ENCODE measurements at places on chromosomes 7 and 10.
A peak's percentile ranks its signal among the peaks of the same experiment; 100 is the strongest.

- DNase-seq = peak; percentile 98
Measured at GRCh38 chr10:102713814-102714620, at the start of gene ARL3. TSS of gene ARL3 (minus strand) at chr10:102714397. CDS start at chr10:102714275, 122 bp downstream.

GRCh38 chr7:33722383-33723101 is 182.8 kb upstream of the BMPER start:
- DNase-seq = peak; percentile 99

DNA sequence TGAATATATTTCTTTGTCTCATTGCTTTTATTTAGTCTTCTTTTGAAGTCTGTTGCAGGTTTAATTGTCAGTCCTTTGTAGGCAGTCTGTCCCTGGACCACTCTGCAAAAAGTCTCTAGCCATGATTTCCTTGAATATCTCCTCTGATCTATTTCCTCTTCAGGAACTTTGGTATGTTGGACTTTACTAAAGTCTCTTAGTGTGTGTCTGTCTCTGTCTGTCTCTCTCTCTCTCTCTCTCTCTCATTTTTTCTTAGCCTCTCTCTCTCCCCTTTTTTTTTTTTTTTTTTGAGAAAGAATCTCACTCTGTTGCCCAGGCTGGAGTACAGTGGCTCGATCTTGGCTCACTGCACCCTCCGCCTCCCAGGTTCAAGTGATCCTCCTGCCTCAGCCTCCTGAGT is 57.5 kb downstream of the ADD3 start:
- DNase-seq = no peak

DNA sequence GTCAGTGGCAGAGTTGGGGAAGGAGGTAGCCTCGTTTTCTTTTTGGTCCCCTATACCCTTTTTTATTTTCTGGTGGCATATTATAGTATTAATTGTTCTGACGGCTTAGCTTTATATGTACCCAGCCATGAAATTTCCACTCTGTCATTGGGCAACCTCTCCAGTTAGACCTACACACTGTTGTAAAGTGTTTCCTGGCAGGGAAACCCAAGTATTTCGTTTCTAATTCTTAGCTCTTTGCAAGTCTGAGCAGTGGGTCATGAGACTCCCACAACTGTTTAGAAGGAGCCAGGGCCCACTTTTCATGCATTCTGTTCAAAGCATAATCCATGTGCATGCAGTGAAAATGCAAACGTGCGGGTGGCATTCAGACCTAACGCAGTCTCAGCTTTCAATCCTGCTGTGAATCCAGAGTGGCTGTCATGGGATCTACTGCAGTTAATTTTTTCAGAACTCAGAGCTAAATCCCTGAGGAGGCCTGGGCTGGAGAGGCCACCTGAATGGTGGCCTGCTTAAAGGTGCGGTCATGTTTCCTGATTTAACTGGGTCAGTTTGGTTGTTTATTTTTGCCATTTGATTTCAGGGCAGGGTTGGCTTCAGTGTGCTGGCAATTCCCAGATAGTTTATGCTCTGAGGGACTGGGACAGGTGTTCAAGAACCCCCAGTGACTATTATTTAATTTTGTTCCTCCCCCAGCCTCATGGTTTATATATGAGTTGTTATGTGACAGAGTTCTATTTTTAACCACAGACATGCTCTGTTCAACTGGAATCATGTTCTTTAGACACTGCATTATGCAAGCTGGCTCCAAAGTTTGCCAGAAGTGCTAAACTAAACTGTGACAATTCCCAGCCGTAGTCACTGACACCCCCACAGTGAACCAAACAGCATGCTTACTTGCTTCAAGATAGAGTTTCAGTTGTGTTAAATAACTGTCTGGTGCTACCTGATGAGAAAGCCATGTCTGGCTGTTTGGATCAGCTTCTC is 27.4 kb upstream of the SYPL1 start:
- DNase-seq = no peak

GRCh38 chr7:47535704-47536628 is 45.9 kb downstream of the TNS3 start:
- DNase-seq = no peak

DNA sequence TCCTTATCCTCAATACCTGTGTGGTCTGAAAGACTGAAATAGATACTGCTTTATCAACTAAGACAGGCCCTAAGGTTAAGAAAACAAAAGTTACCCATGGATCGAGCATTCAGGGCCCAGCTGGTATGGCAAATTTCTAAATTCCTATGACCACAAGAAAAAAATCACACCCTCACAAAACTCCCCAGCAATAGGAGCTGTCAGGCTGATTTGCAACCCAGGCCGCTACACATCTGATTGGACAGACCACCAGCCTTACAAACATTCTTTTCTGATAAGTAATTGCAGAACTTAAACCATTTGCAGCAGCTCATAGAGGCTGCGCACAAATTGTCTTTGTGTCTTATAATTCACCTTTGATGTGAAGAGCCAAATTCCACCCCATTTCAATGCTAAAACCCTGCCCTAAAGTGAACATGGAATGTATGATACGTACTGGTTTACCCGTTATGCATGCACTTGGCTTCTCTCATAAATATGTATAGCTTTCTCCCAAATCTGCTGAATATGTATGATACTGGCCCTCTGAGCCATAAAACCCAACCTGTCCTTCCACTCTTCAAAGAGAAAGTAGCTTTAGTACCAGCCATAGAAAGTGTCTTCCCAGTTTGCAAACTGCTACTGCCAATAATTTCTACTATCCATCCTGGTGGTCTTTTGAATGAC is 842.5 kb downstream of the GRID1 start:
- DNase-seq = no peak
